ENCODE measurements at places on chromosomes 1 and 21.

DNA sequence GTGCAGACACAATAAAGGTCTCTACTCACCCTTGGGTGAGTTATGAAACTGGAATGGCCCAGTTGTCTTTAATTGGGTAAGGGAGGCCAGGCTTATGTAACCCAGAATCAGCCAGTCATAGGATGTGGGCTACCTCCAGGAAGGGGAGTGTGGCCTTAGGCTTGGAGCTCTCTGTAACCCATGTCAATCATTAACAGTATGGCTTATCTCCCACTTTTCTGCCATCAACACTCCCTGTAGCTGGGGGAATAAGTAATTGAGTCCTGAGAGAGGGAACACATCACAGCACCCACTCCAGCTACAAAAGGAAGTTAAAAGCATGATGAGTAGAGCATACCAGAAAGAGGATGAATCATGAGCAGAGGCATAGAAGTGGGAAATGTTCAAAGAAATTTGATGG, 327.0 kb upstream of the DUSP10 start:
- DNase-seq, result no peak

- DNase-seq, result no peak
Observed at GRCh38 chr1:175054736-175055135, 12.9 kb upstream of the TNN start.

GRCh38 chr1:61743431-61743705, 1.1 kb downstream of the PATJ start:
- no peak for DNase-seq

DNA sequence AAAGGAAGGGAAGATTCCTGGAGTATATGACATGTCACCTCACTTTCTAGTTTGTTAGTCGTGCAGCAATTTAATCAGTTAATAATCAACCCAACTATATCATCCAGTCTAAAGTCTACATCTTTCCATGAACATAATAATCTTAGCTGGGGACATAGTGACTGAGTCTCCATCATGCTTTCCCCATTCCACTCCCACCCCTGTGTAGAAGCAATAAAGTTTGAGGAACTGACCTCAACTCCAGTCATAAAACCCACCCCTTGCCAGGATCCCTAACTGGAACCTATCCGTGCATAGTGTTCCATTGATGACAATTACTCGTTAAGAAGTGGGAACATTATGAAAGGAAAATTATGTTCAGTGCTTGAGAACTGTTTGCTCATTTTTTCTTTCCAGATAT, 48.9 kb upstream of the MROH9 start:
- no peak for DNase-seq

DNA sequence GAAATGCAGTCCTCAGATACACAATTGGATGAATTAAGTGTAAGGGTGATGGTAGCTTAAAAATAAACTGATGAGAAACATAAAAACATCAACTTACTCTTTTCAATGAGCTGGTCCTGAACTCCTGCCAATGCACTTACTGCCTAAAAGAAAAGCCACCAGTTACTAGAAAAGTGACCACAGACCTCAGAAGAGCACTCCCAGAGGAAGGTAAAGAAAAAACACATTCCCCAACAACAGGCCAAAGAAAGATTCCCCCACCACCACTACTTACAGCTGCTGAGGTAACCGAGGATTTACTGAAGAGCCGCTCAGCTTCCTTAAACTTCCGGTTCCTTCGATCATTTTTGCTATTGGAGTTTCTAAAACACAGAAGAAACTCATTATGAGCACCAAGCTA, 5.4 kb downstream of the MEAF6 start:
- peak; percentile 29 for DNase-seq

DNA sequence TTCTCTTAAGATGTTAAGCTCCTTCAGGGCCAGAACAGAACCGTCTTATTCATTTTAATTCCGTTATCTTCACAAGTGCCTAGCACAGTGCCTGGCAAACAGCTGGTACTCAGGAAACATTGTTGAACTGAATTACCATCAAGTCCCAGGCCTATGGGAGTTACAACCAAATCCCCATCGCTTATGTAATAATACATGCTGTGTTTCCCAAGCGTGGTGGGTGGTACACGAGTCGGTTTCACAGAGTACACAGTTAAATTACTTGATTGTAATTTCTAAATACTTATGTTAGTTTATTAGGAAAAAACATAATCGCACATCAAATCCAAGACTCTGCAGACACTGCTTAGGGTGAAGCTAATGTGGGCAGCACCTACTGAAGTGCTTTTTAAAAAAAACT, 1.0 kb downstream of the ANGEL2 start:
- DNase-seq, result peak; percentile 21

- no peak for DNase-seq
Observed at GRCh38 chr1:201011616-201012015, 11.9 kb downstream of the KIF21B start.

GRCh38 chr1:31196685-31197084, 43.0 kb downstream of the NKAIN1 start:
- peak; percentile 80 for DNase-seq

DNA sequence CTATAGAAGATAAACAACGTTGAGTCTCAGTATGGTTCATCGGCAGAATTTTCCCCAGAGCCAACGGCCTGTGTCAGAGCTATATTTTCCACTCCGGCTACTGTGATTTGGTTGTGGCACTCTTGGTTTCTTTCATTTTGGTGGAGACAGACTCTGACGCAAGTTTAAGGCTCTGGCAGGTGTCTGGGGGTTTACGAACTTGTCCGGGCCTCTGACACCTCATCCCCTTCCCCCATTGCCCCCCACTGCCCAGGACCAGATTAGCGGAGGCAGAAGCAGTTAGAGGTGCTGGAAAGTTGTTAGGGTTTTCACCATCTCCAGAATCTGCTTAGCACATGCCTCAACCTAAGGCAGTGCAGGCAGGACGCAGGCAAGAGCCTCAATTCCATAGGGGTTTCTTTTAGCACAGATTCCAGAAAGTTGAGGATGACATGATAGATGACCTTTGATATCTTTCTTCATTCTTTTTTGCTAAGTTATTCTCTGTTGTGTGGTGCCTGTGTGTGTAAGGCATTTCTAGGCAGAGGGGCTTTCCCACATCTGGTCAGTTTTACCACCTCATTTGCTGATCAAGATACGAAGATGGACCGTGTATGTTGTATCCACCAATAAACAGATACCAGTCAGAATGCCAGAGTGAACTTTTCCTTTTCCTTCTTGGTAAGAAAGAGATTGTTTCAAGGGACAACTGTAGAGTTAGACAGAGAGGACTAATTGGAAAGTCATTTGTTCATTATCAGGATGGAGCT, 18.4 kb upstream of the IL10 start:
- DNase-seq, result no peak

DNA sequence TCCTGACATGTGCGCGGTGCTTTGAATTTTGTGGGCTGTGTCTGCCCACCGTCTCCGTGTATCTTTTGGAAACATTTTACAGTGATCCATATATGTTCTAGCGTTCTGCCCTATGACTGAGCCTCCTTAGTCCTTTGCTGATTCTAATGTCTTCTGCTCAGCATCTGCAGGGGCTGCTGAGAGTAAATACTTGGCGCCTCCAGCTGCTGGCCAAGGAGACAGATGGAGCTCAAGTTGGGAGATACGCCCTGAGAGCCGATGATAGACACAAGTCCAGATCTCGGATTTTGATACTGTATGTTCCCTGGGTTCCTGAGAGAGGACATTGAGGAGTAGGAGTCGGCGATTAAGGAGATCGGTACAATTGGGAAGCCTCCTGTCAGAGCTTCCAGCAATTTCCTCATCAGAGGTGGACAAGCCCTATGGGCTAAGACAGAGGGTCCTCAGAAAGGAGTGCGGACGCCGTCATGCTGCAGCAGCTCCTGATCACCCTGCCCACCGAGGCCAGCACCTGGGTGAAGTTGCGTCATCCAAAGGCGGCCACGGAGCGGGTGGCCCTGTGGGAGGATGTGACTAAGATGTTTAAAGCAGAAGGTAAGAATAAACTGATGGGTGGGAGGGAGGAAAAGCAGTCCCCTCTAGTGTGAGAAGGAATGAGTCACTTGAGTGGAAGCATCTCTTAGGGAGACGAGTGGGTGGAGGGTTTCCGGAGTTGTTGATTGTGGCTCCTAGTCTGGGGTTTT, 390 bp downstream of the ZFP69B start:
- DNase-seq, result peak; percentile 25

DNA sequence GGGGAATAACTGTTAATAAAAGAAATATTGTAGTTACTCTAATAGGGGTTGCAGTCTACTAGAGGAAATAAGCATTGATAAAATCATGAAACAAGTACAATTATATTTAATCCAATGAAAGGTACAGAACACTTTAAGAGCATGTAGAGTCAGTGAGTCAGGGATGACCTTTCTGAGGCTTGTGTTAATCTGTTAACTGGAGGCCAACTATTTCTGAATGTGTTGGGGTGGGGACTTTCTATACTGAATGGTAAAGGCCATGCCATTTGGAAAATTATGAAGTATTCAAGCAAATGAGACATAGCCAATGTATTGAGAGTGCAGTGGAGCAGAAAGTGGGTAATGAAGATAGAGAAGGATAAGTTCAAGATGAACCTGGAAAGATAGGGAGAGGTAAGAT, 646.2 kb downstream of the ADGRL2 start:
- DNase-seq, result no peak

GRCh38 chr1:80278936-80279335, 1272.4 kb upstream of the ADGRL4 start:
- no peak for DNase-seq

- DNase-seq, result no peak
Observed at GRCh38 chr1:89279011-89279466, 6.4 kb upstream of the GBP5 start.

GRCh38 chr1:58754683-58755467, 29.0 kb downstream of the JUN start:
- DNase-seq, result no peak

GRCh38 chr1:53722025-53722424, 16.9 kb downstream of the GLIS1 start:
- no peak for DNase-seq

GRCh38 chr1:35592991-35593769, 20.1 kb downstream of the TFAP2E start:
- DNase-seq, result no peak

- no peak for DNase-seq
Observed at GRCh38 chr21:42509244-42509643, 4.4 kb upstream of the SLC37A1 start.

DNA sequence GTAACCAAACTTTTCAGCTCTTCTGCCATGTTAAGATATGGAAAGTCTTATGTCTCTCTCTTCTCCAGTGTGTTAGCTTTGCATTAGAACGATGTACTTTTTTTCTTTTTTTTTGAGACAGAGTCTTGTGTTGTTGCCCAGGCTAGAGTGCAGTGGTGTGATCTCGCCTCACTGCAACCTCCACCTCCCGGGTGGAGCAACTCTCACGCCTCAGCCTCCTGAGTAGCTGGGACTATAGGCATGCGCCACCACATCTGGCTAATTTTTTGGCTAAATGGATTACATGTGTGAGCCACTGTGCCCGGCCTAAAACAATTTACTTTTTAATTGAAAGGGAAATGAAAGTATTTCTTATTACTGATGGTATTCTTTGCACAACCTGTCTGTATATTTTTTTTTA, 35.8 kb downstream of the SPEN start:
- DNase-seq, result no peak

GRCh38 chr1:183025010-183025337, 1.8 kb downstream of the LAMC1 start:
- no peak for DNase-seq

DNA sequence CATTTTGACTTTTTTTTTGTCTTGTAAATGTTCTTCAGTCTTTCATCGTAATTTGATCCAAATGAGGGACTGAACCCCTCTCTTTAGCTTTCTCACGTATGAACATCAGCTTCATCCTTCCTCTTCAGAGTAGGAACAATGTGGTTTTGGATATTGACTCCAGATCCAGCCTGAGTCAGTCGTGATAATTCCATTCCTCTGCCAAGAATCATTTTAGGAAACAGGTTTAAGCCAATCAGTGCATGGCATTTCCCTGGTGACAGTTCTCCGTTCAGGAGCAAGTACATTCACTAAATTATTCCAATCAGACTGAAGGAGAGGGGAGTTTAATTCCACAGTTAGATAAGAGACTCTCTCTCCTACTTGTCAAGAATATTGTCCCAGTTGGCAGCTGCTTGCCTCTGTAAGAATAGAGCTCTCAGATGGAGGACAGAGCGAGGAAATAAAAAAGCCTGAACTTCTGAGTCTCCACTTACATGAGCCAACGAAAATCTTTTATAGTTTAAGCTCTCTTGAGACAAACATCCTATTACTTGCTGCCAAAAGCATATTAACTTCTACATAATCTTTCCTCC, 18.6 kb downstream of the RHOU start:
- DNase-seq, result no peak

- no peak for DNase-seq
Observed at GRCh38 chr21:26210614-26211013, 40.0 kb upstream of the APP start.

GRCh38 chr1:184805667-184806295, 51.1 kb upstream of the EDEM3 start:
- peak; percentile 90 for DNase-seq

GRCh38 chr1:229803626-229804217, 177.7 kb downstream of the URB2 start:
- DNase-seq, result no peak

- no peak for DNase-seq
Observed at GRCh38 chr1:108080448-108080847, 115.5 kb upstream of the VAV3 start.

DNA sequence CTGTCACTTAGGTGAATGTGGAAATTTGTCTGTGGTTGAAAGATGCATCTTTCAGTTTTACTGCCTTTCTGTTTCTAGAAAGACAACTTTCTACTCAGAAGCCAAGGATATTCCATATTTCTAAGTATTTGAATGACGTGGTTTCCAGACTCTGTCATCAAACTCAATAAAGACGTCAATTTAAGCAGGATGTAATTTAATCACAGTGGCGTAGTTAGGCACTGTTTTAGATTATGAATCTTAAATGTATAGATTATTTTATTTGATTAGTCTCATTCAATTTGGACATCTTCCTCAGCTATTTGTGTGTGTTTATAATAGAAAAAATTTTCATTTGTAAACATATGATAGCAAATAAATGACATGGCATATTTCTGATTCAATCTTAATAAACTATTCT, 298.9 kb downstream of the RYR2 start:
- no peak for DNase-seq

DNA sequence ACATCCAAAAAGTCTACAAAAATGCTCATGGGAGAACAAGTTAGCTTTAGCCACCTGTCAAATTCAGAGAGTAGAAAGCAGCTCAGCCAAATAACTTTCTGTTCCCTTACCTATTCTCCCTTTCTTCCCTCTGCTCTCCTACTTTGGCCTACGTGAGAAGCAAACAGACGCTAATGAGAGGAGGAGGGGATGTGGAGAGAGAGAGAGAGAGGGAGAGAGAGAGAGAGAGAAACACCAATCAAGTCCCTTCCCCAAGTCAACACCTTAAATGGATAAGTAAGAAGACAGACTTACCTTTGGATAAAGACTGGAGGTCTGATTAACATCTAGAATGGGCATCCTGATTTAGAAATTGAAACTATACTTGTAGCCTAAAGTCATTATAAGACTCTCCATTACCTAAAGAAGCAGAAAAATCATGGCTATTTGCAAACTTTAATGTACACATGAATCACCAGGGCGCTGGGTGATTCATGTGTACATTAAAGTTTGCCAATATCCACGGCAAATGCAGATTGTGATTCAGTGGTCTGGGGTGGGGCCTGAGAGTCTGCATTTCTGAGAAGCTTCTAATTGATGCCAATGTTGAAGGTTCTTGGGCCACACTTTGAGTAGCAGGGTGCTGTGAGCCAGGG, 13.1 kb upstream of the DUSP12 start:
- DNase-seq, result no peak

- peak; percentile 33 for DNase-seq
Observed at GRCh38 chr21:39073717-39074116, 109.5 kb downstream of the PSMG1 start.

Data from AG20443 (cell line).